ENCODE measurements at places on chromosomes 16 and 17.

DNA sequence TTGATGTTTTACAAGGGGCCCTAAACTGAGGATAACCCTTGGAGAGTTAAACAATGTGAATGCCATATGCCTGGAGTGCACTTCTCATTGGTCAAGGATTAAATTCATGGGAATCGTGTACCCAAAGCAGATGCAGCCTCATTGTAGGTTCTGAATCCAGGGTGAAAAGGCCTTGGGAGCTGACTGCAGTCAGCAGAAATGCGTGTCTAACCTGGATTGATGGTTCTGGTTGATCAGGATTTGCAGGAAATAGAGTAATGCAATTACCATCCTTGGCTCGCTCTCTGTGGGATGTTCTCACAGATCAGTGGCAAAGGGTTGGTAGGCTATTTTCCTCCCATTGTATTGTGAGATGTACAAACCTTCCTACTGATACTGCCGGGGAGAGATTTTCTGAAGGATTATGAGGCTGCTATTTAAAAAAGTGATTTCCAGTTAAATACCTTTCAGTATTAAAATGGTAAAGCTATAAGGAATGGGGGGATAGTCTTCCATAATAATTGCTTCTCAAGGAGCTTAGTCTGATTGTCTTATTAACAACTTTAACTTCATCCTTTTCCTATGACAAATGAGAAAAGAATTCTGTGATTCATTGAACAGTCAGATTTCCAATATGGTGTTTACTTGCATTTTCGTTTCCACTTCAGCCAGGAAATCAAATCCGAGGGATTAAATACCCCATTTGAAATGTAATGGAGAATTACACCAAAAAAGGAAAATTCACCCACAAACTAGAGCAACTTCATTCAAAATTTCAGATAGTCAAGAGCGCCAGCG is 1028.1 kb upstream of the EEF2KMT start:
- peak; percentile 71 for DNase-seq

GRCh38 chr16:62978451-62978850 is 942.2 kb upstream of the CDH8 start:
- no peak for DNase-seq

- DNase-seq = peak; percentile 49
These were observed 74.8 kb upstream of the MARCHF10 start for GRCh38 chr17:62882878-62883277.

DNA sequence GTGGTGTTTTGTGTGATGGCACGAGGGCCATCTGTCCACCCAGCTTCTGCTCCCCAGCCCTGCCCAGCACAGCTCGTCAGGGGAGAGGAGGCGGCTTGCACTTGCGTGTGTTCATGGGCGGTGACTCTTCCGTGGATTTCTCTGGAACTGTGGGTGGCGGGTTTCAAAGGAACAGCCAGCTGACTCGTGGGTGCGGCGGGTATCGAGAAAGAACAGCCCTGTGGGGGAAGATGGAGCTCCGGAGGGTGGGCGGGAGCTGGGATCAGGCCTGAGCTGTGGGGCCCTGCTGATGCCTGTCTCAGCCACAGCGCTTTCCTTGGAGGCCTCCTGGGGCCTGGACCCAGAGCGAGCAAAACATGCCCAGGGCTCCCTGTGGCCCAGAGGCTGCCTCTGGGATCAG is 13.2 kb downstream of the NAGPA start:
- no peak for DNase-seq

DNA sequence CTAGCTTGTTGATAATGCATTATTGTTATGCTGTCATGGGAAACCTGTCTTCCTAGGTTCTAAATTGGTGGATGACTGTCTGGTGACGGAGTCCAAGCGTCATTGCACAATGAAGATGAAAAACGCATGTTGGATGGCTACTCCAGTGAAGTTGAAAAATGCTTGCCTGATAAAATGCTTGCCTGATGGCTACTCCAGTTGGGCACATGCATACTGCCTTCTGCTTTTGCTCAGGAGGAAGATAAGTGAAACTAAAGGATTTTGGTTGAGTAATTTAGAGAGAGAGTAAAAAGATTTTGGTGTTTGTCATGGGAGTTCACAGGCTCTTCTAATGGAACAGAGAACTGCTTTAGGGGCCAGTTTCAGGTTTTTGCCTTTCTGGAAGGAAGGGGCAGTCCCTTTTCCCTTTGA is 118.6 kb downstream of the PRKCA start:
- DNase-seq = peak; percentile 78

- DNase-seq = no peak
These were observed at the start of gene CEP295NL for GRCh38 chr17:78903101-78903779. Gene CEP295NL, minus strand, starts transcription at chr17:78903201. Its CDS starts 1,373 bp downstream, at chr17:78901828.

DNA sequence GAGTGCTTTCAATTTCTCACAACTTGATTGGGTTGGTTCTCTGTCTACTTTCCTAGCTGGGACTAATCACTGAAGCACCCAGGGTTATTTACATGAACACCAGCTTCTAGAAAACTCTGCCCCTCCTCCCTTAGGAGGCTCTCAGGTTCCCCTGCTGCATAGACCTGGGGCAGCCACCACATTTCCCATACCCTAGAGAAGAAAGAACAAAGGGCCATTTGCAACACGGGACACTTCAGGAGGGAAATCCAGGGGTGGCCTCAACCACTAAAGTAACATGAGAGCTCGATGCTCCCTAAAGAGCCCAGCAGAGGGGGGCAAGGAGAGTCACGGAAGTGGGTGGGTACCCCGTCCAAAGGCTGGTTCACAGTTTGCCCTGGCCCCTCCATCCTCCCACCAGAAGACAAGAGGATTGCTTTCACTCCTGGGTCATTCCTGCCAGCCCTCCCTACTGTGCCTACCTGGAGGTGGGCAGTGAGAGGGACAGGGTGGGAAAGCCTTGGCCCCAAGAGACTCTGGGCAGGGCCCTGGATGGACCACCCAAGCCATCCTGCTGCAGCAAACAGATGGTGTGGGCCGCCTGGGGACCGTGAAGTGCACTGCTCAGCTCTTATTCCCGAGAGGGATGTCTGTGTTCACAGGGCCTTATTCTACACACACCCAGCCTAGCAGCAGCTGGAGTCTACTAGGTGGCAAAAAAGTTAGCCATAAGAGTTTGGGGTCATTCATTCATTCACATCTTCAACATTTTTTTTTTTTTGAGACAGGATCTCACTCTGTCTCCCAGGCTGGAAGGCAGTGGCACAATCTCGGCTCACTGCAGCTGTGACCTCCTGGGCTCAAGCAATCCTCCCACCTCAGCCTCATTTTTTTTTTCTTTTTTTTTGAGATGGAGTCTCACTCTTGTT is 392.1 kb downstream of the SOX9 start:
- no peak for DNase-seq

DNA sequence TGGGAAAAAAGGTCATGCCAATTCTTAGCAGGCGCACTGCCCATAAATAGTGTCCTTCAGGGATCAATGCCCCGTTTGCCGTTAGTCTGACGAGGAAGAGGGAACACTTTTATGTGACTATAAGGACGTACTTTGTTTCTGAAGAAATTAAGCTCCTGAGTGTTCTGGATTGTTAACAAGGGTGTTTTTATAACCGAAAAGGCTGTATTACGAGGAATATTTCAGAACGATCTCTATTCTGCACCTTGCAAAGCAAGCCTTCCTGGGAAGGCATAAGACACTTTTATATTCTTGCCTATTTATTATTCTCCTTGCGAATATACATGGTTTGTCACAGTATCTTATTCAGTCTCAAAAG is 24.5 kb upstream of the SYT17 start:
- DNase-seq = no peak

GRCh38 chr17:16189791-16190348 is 25.5 kb downstream of the NCOR1 start:
- no peak for DNase-seq

- DNase-seq = no peak
These were observed 5.2 kb upstream of the FANCA start for GRCh38 chr16:89821438-89822187.

- peak; percentile 94 for DNase-seq
These were observed 191.8 kb downstream of the PRKCA start for GRCh38 chr17:66494023-66494803.

DNA sequence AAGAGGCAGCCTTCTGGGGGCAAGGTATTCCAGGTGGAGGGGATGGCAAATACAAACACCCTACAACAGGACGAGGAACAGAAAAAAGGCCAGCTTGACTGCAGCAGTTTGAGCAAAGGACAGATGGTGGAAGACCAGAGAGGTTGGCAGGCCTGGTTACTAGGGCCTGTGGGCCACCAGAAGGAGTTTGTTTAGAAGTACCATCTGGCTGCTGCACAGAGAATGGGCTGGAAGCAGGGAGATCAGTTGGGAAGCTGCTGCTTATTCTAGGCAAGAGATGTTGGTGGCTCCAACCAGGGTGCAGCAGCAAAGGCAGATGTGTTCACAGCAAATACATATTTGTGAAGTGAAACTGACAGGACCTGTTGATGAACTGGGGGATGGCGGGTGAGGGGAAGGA is 2.9 kb upstream of the YPEL2 start:
- no peak for DNase-seq

GRCh38 chr17:54282886-54283285 is 460.2 kb downstream of the KIF2B start:
- no peak for DNase-seq

GRCh38 chr16:81821436-81822128 is 42.5 kb downstream of the PLCG2 start:
- no peak for DNase-seq

DNA sequence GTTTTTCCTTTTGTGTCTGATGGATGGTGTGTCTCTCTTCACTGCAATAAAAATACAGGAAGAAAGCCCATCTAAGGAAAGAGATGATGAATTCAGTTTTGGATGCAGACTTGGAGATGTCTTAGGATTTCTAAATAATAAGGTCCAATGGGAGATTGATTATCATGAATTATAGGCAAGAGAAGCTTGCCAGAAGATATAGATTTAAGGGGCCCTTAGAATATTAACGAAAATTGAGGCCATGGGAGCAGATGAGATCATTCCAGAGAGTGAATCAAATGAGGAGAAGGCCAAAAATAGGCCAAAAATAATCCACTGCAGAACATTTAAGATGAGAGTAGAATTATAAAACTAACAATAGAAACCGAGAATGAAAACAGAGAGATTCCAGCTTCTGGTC is 63.1 kb downstream of the KCNJ2 start:
- no peak for DNase-seq

- DNase-seq = peak; percentile 25
These were observed 18.2 kb upstream of the NXPH3 start for GRCh38 chr17:49557312-49558024.

DNA sequence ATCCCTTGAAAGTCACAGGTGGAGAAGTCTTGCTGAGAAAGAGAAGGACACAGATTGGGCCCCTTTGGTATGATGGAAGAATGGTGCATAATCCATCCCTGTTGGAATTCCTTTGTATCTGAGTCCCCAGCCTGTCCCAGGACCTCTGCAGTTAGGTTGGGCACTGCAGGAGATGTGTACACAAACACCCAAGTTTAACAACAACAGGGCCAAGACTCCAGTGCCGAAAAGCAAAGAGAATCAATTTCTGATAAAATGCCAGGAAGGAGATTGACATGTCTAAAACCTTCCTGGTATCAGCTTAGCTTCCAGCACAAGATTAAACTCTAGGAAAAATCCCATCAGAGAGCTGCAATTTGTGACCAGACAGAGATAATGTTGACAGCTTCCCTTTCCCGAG is 32.9 kb downstream of the KATNIP start:
- DNase-seq = no peak

GRCh38 chr17:38456031-38456815 is 28.0 kb downstream of the ARHGAP23 start:
- no peak for DNase-seq

- DNase-seq = no peak
These were observed 153.2 kb upstream of the KCNJ18 start for GRCh38 chr17:21539146-21539545.

- no peak for DNase-seq
These were observed 8.2 kb downstream of the CIITA start for GRCh38 chr16:10885246-10885645.

DNA sequence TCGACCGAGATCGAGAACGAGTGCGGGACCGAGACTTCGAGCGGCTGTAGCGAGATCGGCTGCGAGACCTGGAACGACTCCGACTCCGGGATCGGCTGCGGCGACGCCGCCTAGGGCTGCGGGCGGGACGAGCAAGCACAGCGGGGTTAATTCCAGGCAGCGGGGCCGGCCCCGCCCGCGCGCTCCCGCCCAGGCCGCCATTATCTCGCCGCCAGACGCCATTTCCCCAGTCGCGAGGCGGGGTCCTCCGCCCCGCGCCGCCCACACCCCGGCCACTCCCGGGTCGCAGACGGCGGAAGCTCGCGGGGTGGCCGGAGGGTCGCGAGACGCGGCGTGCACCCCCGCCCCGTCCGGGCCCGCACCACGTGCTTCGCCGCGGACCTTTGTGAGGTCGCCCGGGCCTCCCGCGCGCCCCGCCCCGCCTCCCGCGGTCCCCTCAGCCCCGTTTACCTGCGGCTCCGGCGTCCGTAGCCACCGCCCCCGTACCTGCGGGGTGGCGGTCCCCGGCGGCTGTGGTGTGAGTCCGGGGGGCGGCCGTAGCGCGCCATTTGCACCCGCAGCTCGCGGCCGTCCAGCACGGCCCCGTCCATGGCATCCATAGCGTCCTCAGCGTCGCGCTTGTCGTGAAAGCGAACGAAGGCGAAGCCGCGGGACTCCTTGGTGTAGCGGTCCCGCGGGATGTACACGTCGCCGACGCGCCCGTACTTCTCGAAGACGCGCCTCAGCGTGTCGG is 616 bp downstream of the SRSF2 start:
- DNase-seq = peak; percentile 55

DNA sequence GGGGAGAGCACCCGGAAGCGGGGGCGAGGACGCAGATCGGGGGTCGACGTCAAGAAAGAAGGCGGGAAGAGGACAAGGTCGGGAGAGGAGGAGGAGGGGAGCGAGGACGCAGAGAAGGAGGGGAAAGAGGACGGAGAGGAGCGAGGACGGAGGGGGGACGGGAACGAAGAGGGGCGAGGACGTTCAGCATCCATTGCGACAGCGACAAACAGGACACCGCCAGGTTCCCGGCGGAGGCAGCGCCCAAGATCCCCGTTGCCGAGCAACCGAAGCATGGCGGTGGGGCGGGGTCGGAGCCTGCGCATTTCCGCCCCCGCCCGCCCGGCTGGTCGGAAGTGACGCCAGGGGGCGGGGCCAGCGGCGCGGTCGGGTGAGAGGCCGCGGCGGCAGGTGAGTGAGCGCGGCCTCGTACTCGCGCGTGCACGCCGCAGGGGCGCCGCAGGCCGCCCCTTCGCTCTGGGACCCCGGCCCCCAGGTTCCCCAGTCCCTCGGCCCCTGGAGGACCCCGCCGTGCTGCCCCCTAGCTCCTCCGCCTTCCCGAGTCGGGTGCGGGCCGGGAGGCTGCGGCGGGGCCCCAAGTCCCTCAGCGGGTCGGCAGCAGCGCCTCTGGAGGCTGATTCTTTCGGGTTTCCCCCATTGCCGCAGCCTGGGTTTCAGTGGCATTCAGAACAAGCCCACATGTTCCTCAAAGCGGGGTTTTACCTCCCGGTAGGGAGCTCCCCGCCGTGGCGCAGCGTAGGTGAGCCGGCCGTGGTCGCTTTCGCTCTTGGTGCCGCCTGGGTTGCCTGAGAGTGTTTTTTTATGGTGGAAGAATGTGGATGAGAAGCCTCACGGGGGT is at the start of gene FAM234A:
FAM234A (plus strand) TSS at position 354 of the 838 bp plus-strand sequence. CDS start 19,593 bp downstream, outside the sequence.
- peak; percentile 92 for DNase-seq

GRCh38 chr17:58587713-58588117 is 73.3 kb upstream of the MTMR4 start:
- peak; percentile 36 for DNase-seq
